Occipital lobe (tissue), 3 donors: ENCODE measurements at places on chromosomes 16 and 17. TPM values are rescaled to one million over a fixed set of nuclear protein-coding genes. Genes with fewer than 3 reads are reported as not detected.

DNA sequence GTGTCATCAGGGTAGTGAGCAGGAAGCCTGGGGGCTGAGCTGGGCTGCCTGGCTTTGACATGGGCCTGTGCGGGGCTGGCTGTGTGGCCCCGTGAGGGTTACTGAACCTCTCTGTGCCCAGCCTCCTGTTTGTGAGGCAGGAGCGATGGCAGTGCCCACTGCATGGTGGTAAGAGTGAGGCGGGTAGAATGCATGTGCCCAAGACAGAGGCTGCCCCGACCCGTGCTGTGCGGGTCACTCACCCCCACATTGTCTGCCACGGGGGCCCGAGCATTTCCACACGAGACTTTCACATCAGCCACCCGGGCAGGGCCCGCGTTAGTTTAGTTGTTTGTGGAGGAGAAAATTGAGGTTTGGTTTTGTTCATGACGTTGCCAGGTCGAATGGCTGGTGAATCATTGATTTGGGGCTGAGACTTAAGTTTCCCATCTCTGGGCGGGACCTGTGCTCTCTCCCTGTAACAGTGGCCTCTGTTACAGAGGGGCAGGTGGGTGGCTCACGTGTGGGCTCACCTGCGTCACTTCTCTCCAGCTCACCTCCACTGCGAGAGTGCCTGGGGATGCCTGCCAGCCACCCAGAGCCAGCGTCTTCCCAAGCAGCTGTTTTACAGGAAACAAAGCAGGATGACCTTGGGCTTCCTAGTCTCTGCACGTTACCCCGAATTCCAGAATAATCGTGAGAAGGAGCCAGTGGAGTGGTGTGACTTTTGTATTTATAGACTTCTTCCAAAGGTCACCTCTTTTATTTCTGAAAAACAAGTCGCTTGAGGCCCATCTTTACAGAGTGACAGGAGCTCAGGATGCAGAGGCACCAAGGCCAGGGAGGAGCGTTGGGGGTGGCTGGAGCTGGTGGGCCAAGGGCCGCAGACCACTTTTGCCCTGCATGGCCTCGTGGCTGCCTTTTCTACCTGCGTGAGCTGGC lies 150.6 kb downstream of the RPTOR start:
- DNase-seq, result no peak

GRCh38 chr16:77133706-77134105 lies 57.3 kb upstream of the MON1B start:
- no peak for DNase-seq

DNA sequence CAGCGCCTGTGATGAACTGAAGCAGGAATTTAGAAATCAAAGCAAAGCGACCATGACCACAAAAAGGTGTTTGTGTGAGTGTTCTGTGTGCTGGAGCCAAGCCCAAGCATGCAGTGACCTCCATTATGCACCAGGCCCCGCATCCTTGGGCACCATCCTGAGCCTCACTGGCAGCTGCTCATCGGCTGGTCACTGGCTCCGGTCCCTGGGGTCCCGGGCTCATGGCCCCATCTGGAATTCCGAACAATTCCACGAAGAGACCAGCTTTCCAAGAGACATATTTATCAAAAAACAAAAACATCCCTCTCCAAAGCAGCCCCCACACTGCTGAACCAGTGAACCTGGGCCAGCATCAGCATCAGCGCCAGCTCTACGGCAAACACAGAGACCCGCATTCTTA lies 15.2 kb upstream of the ZNF469 start:
- DNase-seq, result no peak

- no peak for DNase-seq
Measured at GRCh38 chr17:28521311-28522085, 15.3 kb downstream of the FOXN1 start.

CDRT15L2 gene
- total RNA-seq, result not detected

DNA sequence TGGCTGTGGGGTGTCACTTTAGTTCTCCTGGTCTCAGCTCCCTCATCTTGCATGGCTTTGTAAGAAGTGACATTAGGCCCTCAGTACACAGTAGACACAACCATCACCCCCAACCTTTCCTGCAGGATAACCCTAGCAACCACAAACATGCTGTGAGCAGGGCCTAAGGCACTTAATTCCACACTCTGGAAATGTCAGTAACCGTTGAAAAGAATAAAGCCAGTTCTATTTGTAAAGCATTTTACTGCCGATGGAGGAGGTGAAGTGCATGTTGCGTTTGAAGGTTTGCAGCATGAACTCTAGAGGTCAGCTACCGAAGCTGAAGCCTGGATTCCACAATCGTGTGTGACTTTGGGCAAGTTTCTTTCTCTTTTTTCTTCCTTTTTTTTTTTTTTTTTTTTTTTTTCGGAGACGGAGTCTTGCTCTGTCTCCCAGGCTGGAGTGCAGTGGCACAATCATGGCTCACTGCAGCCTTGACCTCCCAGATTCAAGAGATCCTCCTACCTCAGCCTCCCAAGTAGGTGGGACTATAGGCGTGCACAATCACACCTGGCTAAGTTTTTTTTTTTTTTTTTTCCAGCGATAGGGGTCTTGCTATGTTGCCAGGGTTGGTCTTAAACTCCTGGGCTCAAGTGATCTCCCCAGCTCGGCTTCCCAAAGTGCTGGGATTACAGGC lies 26.1 kb upstream of the TOB1 start:
- DNase-seq, result no peak

CES1 gene
- 1.9 TPM for total RNA-seq

ALOXE3 gene
- 0.47 TPM for total RNA-seq

MSLN gene
- total RNA-seq, result not detected

HBM gene
- 15.0 TPM for total RNA-seq

- no peak for DNase-seq
Measured at GRCh38 chr16:54724346-54724925, 206.2 kb upstream of the IRX5 start.

DNA sequence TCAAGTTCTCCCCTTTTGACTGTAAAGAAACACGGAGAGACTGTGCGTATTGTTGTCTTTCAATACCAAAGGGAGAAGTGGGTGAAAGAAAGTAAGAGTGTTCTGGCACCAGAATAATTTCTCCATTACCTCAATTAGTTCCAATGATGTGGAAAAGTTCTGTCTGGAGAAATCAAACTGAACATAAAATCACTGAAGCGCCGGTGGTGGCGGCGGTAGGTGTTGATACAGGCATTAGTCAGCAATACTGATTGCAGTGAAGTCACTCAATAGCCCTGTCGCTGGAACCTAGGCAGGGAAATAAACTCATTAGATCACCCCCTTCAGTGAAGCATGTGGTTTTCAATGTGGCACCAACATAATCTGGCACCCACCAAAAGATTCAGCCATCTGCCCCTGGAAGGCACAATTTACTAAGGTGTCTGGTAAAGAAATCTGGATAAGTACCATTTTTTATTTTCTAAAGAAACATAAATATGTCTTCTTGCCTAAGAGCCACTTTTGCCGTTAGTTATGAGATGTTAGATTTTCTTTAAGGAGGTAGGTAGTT lies 274.2 kb upstream of the SOX9 start:
- DNase-seq, result no peak

- DNase-seq, result no peak
Measured at GRCh38 chr16:51834794-51835193, 683.7 kb upstream of the SALL1 start.

- DNase-seq, result no peak
Measured at GRCh38 chr17:40615068-40615840, 32.4 kb downstream of the SMARCE1 start.

- DNase-seq, result no peak
Measured at GRCh38 chr17:71192039-71192555, 928.7 kb upstream of the SOX9 start.

- no peak for DNase-seq
Measured at GRCh38 chr16:71853413-71853812, 7.6 kb downstream of the ATXN1L start.

SMYD4 gene
- total RNA-seq, result 9.8 TPM

TNS4 gene
- total RNA-seq, result not detected

DNA sequence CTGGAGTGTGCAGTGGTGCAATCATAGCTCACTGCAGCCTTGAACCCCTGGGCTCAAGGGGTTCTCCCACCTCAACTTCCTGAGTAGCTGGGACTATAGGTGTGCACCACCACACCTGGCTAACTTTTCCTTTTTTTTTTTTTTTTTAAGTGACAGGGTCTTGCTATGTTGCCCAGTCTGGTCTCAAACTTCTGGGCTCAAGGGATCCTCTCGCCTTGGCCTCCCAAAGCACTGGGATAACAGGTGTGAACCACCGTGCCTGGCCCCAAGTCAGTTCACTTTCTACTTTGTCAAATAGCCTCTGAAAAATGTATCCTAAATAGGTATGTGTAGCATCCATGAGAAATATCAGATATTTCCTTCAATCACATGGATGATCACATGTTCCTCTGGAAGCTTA lies 9.9 kb upstream of the NFAT5 start:
- no peak for DNase-seq

DNA sequence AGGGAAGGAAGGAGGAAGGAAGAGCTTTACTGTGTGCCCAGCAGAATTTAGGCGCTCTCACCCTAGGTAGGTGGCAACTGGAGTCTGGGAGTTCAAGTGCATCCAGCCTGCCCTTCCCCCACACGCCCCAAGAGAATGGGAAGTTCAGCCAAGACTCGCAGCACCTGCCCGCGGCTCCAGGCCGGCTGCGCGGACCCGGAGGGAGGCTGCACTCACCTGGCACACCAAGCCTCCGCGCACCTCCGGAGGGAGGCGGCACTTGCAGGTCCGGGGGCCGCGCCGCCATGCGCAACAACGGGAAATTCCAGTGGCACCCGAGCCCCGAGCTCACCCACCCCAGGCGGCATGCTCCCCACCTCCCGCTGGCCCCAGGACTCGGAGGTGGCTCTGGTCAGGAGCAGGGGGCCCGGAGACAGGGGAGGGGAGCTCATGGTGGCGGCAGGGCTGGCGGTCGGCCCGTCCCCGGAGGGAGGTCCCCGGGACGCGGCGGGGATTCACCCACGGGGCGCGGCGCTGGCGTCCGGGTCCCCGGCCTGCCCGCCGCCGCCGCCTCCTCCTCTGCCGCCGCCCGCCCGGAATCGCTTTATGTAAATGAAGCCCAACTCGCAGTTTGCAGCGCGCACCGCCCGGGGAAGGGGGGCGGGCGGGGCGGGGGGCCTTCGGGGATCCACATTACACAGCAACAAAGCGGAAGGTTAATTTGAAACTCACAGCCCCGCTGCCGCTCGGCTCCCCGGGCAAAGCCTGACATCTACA lies at the start of gene ZFHX3:
Gene ZFHX3 (minus strand): TSS at position 593 of the 756 bp plus-strand sequence. CDS start 87,983 bp downstream, outside the sequence.
- no peak for DNase-seq

DNA sequence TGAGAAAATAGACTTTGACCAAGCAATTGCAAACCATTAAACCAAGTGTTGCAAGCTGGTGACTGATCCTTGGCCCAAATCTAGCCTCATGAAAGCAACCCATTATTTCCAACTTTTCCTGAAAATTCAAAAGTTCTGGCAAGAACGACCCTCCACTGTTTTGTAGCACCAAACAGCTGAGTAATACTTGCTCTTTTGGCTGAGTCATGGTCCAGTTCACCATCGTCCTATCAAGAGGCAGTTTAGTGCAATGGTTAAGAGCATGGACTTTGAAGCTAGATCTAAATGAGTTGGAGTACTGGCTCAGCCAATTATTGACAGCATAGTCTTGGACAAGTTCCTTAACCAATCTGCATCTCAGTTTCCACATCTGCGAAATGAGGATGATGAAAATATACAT lies 31.3 kb downstream of the SCNN1G start:
- DNase-seq, result no peak

DNA sequence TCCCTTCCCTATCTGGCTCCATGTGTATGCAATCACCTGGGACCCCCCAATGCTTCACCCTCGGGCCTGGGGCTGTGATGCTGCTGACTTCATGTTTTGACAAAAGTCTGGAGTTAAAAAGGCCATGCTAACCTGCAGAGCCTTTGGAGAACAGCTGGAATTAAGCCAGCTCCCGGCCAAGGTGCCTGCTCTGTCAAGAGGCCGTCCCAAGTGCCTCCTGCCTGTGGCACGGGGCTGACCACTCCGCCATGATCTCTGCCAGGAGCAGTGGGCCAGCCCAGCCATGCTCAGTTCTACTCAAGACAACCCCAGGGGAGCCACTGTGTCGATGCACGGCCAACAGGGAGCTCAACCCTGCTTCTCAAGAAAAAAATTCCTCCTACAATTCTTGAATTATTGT lies 93.6 kb downstream of the CCDC182 start:
- no peak for DNase-seq

DNA sequence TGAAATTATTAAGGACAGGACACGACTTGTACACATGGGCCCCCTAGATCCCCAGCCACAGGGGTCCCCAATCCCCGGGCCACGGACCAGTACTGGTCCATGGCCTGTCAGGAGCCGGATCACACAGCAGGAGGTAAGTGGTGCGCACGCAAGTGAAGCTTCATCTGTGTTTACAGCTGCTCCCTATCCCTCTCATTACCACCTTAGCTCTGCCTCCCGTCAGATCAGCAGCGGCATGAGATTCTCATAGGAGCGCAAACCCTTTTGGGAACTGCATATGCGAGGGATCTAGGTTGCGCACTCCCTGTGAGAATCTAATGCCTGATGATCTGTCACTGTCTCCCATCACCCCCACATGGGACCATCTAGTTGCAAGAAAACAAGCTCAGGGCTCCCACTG lies 137.8 kb upstream of the ZFHX3 start:
- no peak for DNase-seq

DNA sequence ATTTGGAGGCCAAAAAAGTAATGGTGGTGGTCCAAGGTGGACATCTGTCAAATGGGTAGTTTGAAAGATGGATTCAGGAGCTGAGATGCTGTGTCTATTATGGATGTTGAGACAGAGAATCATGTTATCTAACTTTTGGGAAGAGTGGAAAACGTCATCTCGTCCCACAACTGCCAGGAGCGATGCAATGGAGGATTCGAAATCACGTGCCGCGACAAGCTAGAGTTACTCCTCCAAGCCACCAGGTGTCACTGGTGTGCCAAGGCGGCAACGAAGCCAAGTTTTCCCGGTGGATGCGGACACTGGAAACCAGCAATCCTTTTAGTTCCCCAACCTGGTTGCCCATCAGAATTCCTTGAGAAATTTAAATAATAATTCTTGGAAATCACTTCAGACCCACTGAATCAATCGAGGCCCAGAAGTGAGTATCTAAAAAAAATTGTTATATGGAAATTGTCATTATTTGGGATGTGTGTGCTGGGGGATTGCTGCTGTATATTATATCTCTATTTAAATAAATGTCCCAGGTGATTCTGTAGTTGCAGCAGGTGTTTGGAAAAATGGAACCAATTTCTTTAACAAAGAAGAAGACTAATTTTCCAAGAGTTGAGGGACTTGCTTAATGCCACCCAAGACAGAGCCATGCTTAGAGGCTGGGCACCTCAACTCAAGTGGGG lies 206.1 kb downstream of the HAPSTR1 start:
- no peak for DNase-seq

GRCh38 chr17:14772776-14773175 lies 471.9 kb downstream of the HS3ST3B1 start:
- no peak for DNase-seq

DNA sequence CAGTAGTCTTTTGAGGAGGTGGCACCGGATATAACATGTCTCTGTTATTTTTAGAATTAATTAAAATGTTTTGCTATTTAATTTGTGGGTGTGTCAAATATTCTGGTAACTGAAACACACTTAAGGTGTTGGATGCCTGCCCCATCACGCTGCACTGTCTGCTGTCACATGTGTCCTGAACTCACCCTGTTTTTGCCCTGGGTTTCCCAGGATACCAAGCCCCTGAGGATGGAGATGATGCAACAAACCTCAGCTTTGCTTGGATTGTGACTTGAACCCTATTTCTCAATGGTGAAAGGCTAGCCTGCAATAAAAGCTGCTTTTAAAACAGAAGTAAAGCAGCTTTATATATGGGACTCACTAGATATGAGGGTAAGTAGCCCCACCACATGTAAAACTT lies 11.5 kb upstream of the DUSP14 start:
- DNase-seq, result no peak

ARL5C gene
- not detected for total RNA-seq
